GM04504 (cell line): ENCODE measurements at places on chromosomes 11 and 22.

- DNase-seq: no peak
Measured at GRCh38 chr11:117565709-117566108, 231.3 kb downstream of the DSCAML1 start.

- DNase-seq: no peak
Measured at GRCh38 chr11:7655253-7656217, 17.8 kb downstream of the CYB5R2 start.

DNA sequence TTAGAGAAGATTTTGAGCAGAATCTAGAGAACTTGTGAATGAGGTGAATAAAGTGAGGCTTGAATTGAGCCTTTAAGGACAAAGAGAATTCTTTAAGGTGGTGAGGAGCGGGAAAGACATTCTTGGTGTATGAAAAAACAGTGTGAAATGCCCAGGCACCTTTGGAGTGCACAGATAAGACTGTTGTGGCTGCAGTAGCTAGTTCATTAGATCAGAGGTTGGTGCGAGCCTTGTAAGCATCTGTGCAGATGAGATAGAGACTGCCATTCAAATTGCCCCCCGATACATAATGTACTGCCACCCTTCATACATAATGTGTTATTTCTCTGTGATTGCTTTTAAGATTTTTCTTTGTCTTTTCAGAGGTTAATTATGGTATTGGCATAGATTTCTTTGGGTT lies 31.3 kb downstream of the ATXN10 start:
- no peak for DNase-seq

GRCh38 chr11:96275801-96276594 lies 67.0 kb downstream of the MAML2 start:
- no peak for DNase-seq

DNA sequence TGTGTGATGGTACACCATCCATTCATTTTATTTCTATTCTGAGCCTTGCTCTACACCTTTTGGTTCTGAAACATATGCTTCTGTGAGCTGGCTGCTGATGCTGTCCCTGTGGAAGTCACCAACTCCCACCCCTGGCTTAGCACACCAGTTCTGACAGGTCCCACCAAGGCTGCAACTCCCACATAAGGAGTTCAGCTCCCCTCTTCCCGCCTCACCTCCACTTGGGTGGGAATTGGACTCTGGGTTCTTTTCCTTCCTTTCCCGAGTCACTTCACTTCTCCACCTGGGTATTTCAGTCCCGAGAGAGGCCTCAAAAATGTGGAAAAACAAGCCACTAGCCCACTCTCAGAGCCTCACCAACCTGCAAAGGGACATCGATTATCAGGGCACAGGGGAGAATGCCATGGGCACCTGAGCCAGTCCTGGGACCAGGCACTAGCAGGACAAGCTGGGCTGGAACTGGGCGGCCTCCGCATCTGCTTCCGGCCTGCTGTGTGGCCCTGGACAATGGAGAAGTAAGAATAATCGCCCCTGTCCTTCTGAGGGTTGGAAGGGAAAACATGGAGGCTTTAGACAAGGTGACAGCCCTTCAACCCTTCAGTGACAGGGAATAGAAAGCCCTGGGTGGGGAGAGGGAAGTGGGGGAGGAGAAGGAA lies 80.1 kb downstream of the IGLL1 start:
- DNase-seq: no peak

- no peak for DNase-seq
Measured at GRCh38 chr22:25395468-25395867, 169.0 kb upstream of the GRK3 start.

- DNase-seq: no peak
Measured at GRCh38 chr22:43085658-43086606, 3.3 kb downstream of the TTLL1 start.

GRCh38 chr22:39178206-39179111 lies 26.0 kb upstream of the CBX7 start:
- no peak for DNase-seq

DNA sequence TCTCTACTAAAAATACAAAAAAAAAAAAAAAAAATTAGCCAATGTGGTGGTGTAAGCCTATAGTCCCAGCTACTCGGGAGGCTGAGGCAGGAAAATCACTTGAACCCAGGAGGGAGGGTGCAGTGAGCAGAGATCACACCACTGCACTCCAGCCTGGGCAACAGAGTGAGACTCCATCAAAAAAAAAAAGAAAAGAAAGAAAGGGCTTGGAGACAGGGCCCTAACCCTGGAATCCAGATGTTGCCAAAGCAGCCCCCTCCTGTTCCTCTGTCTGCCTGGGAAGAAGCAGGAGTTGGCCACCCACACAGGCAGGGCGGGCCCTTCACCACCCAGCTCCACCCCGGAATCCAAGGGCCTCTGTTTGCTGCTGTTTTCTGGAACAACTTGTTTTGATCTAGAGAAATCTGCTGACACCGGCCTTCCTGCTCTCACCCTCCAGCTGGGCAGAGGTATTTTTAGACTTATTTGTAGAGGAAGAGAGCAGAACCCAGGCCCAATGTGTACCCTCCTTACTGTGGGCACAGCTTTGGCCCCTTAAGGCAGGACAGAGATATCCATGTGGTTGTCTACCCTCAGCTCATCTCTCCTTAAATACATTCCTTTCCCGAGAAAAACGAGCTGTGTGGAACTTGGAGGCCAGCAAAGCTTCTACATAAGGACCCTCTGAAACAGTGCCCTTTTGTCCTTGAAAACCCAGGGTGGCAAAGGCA lies 2.7 kb upstream of the NEAT1 start:
- DNase-seq: peak; percentile 90

GRCh38 chr11:63916837-63917691 lies at the start of gene RCOR2:
Gene RCOR2, minus strand, starts transcription at chr11:63917164. Its CDS starts 708 bp downstream, at chr11:63916456.
- peak; percentile 46 for DNase-seq

GRCh38 chr22:19498154-19498865 lies 18.6 kb downstream of the CDC45 start:
- no peak for DNase-seq

GRCh38 chr11:121961321-121961801 lies 154.7 kb downstream of the BLID start:
- no peak for DNase-seq

DNA sequence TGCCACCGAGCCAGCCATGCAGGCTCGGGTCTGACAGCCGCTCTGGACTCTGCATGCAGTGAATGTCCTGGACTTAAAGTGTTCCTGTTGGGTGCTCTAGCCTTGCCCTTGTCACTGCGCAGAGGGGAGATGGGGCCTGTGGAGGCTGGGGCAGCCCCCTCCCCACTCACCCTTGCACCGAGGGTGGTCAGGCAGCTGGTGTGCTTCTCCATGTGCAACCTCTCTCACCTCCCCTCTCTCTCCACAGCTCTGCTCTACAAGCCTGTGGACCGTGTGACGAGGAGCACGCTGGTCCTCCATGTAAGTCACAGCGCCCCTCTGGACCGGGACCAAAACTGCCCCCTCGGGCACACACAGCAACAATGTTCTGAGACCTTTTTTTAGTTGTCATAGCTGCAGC lies 92.5 kb downstream of the BCR start:
- no peak for DNase-seq

DNA sequence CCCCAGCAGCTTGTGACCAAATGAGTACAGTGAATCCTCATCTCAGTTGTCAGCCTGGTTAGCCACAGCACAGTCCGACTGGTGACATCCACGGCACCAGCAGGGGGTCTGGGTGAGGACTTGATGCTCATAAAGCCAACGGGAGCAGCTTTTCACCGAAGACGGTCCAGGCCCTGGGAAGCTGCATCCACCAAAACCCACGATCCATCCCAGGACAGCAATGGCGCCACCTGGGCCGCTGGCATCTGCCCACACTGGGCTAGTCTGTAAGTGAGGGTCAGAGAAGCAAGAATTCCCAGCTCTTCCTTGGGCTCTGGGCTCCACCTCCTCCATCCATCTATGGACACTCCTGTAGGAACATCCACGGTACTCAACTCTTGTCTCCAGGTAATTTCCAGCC lies 25.1 kb upstream of the FXYD6 start:
- no peak for DNase-seq

DNA sequence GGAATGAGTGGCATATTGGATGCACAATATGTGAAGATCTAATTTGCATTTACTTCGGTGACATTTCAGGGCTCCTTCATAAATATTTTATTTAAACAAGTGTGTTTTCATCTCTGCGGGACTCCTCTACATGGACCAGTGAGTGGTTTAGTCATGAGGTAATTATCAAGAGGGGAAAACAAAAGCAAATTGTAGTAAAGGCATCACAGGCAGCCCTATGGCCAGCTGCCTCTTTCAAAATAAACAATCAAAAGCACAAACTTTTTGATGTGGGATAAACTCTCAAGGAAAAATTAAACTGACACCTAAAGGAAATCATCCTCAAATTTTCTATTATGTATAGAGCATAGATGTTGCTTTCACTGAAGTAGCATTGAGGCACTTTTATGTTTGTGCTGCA lies 6.0 kb downstream of the SYT9 start:
- no peak for DNase-seq

- no peak for DNase-seq
Measured at GRCh38 chr11:17803754-17804334, 69.3 kb downstream of the KCNC1 start.

DNA sequence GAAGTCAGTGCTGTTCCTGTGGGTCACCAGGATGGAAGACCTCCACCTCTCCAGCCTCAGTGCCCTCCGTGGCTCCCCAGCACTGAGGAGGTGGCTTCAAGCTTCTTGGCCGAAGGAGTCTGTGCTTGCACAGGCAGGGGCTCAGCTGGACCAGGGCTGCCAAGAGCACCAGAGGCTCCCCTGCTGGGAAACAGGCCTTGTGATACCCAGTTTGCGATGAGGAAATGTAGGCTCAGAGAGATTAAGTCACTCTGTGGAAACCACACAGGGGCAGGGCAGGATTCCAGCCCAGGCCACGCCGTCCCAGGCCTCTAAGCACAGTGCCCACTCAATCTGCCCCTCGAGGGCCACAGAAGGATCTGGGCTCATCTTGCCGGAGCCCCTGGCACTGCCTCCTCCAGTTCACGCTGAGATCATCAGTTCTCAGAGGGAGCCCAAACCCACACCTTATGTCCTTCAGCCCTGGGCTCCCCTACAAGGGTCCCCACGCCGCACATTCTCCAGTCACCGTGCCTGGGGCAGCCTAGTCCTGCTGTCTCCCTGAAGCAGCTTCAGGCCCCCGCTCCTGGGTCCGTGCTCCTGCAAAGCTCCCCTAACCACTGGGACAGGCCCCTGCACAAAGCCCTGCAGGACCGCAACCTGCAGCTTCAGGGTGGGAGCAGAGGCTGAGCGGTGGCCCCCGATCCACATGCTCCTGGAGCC lies 21.6 kb downstream of the ANO1 start:
- DNase-seq: no peak

DNA sequence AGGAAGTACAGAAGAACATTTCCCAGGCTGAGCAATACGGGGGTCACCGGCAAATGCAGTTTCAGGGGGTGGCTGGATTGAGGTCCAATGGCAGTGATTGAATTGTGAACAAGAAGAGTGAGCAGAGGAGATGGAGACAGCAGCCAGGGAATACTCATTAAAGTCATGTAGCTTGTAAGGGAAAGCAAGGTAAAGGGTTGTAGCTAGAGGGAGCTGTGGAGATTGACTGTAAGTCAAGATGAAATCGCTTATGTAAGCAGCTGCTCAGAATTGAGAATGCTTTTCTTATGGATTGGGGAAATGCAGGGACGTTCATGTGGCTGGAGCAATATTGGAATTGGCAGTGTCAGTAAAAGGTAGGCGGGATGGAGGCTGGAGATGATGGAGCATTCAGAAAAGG lies 111.4 kb upstream of the TBCEL start:
- peak; percentile 12 for DNase-seq

DNA sequence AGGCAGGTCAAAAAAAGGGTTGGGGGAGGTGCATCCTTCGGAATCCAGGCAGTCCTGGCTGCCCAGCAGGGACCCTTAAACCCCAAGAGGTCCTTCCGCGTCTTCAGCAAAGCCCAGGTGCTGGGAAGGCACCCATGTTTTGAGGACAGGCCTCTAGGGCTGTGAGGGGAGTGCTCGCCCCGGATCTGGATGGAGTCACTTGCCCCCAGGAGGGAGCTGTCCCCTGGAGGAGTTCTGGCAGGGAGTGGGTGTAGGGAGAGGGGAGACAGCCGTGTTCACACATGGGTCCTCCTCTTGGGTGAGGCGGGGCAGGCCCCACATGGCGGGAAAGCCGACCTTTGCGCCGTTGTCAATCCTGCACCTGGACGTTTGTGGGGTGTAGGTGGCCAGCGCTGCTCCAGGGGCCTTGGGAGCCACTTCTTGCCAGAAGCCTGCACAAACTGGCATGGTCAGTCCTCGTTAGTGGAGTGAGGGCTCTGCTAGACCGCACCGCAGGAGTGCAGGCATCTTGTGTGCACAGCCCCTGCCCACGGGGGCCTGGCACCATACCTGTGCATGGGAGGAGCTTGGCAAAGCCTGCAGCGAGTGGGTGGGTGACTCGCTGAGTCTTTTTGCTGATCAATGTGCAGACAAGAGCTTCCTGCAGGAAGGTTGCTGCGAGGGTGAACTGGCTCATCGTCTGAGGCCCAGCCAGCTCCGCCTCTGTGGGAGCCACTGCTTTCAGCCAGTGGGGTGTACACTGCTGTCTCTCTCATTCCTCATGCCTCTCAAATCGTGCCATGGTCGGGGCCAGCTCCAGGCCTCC lies 16.0 kb downstream of the PPIL2 start:
- no peak for DNase-seq

DNA sequence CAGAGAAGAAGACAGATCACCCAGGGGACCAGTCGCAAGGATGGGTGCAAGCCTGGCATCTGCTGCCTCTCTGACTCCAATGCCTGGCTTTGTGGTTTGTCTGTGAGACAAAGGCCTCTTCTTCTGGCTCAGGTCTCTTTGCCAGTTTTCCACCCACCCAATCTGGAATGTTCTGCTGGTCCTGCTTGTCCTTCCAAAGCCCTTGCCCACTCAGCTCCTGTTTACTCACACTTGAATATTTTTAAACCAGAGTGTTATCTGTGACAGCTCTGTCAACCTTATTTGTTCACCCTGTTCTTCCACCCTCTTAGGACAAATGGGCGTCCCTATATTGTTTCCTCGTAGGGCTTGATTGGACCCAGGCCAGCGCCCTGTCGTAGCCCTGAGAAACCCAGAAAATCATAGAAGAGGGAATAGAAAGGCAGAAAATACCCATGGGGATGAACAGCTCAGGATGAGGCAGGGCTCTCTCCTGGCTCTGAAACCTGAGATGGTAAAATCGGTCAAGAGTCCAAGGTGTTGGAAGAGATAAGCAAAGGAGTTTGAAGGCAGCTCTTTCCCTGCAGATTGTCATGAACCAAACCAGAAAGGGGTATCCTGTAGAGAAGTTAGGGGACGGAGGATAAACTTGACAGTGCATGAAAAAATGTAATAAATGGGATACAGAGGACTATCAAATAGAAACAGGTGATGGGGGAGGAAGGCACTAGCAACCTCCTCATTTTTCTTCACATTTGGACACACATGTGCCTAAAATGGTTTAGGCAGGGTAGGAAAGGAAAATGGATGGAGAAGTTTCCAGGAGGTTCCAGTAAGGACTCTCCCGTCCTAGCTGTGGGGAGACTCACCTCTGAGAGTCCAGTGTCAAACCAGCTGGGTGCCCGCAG lies 651 bp downstream of the CRYAB start:
- no peak for DNase-seq

GRCh38 chr11:1050581-1051355 lies 14.2 kb upstream of the MUC6 start:
- peak; percentile 15 for DNase-seq

DNA sequence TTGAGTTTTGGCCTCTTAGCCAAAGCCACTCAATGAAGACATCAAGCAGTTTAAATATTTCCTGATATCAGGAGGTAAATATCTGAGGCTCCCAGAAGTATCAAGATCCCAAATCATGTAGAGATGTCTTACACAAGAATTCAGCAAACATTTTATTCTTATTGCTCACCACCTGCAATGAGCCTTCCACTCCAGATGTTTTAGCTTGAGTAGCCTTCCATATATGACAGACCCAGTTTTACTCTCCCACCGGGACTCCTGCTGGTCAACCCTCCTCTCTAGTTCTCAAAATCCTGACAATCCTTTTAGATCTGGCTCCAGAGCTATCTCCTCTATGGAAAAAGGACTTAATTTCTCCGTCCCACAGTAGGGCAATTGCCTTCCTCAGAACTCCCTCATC lies 404.4 kb downstream of the KCNA4 start:
- no peak for DNase-seq
